ENCODE measurements at places on chromosomes 4 and X.
A peak's percentile ranks its signal among the peaks of the same experiment; 100 is the strongest.

DNA sequence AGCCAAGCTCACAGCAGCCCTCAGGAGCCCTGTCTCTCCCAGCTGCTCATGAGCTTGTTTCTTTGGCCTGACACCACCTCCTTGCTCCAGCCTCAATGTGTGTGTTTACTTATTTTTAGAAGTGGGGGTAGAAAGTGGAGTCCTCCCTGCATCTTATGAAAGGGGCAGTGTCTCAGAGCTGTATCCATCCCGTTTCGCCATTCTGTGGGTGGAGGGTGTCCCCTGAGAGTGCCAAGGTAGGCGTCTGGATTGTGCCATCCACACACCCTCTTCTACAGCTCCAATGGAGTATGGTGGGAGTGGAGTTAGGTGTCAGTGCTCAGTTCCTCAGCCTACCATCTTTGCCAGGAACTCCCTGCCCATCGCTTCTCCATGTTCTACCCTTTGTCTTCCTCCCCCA is 8.3 kb downstream of the SPON2 start:
- no peak for DNase-seq

GRCh38 chr4:26212528-26212927 is 108.3 kb upstream of the RBPJ start:
- no peak for DNase-seq

- no peak for DNase-seq
Observed at GRCh38 chr4:2615821-2616220, 79.4 kb downstream of the FAM193A start.

- no peak for DNase-seq
Observed at GRCh38 chr4:76939184-76939583, 10.4 kb upstream of the SEPTIN11 start.

DNA sequence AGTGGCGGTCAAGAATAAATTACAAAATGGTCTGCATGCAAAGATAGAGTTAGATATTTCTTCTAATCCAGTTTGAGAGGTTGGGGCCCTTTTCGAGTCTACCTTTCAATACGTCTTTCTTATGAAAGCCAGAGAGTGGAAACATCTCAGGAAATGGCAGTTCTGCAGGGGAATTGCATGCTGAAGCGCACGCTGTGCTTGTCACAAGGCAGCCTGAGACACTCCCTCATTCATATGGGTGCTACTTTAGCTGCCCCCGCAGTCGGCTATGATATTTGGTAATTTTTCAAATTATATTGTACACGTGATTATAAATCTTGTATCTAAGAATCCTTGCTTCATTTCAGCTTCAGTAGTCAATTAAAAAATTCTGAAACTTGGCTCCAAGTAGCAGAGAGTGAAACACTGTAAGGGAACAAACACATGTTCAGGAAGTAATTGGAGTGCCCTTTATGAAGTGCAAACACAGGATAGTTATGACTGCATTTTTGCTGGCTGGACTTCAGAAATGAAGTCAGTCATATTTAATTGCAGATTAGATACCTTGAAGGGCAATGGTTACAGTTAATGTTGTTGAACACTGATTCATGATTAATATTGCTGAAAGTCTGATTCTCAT is 145.5 kb upstream of the NAP1L5 start:
- peak; percentile 45 for DNase-seq

DNA sequence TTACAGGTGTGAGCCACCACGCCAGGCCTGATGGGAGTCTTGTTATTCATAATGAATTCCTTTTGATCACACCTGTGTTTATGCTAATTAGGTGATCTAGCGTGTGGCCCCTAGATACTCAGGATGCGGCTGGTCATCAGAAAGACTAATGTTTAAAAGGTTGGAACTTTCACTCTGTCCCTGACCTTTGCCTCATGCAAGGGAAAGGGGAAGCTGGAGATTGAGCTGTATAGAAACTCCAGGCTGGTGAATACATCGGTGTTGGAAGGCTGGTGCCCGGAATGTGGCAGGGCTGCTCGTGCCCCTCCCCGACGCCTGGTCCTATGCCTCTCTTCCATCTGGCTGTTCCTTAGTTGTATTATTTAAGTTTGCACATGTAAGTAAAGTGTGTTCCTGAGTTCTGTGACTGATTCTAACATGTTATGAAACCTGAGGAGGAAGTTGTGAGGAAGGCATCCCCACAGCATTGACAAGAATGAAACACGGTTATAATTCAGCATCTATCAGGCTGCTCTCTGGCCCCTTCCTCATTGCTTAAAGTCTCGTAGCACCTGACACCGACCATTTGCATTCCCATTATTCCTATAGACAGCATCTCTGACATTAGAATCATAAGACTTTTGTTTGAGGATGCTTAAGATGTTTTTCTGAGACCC is 28.9 kb downstream of the CASP3 start:
- no peak for DNase-seq

- no peak for DNase-seq
Observed at GRCh38 chr4:69849969-69850368, 10.0 kb downstream of the SULT1E1 start.

DNA sequence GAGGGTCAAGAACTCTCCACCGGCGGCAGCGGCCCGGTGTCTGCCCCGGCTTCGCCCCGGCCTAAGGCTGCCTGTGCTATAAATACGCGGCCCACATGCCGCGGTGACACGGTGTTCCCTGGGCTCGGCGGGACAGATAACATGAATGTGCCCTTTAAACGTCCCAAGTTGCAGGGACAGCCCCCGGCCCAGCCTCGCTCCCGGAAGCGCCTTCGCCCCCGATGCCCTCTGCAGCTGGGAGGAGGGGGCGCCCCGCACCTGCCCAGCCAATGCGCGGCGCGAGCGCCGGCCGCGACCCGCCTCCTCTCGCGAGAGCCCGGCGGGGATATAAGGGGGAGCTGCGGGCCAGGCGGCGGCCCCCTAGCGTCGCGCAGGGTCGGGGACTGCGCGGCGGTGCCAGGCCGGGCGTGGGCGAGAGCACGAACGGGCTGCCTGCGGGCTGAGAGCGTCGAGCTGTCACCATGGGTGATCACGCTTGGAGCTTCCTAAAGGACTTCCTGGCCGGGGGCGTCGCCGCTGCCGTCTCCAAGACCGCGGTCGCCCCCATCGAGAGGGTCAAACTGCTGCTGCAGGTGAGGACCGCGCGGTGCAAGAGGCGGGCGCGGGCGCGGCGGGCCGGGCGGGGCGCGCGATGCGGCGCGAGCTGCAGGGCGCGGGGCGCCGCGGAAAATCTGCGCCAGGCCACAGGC is at the start of gene SLC25A4:
Gene SLC25A4 (plus strand): TSS at position 355 of the 689 bp plus-strand sequence. CDS start 107 bp downstream, at position 462.
- DNase-seq = peak; percentile 83

Measured in NCI-H1092 treated with DMSO at 0.1 percent for 48 hours (cell line).